SW 1271 (cell line): ENCODE measurements at places on chromosomes 1 and 21.

GRCh38 chr1:119651133-119651532, 3.1 kb upstream of the ZNF697 start:
- DNase-seq, result no peak

DNA sequence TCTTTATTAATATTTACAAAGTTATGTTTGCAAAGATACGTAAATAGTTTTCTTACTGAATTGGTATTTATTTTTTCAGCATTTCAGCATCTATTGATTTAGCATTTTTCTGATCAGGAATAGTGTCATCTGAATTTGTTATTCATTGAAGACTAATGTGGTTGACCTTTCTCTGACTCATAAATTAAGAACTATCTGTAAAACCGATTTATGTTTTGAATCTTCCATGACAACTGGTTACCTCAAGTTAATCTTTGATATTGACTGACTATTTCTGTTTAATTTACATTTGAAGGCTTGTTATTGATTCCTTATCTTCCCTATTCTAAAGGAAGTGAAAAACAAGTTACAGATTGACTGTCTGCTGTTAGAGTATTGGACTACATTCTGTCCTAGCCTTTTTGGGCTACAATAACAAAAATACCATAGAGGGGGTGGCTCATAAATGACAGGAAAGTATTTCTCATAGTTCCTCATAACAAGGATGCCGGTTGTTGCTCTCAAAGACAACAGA, 1131.4 kb downstream of the PLA2G4A start:
- no peak for DNase-seq

- DNase-seq, result no peak
These were observed 14.6 kb downstream of the MTX1 start for GRCh38 chr1:155223047-155223446.

GRCh38 chr1:3564921-3565831, 46.1 kb downstream of the MEGF6 start:
- DNase-seq, result no peak

- no peak for DNase-seq
These were observed 230.4 kb downstream of the PDE4B start for GRCh38 chr1:66022904-66023620.

DNA sequence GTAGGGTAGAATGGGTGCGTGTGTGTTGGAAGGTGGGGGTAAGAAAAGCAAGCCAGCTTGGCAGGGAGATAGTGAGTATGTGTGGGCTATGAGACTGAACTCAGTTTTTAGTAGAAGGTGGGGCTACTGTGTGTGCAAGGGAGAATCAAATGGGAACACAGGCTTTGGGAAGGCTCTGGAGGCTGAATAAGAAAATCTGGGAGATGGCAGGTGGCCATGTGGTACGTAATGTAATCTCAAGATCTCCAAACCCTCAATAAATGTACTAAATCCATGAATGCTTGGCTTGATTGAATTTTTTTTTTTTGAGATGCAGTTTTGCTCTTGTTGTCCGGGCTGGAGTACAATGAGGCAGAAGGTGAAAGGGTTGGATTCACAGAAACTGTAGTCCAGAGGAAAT, 3.5 kb upstream of the ZSCAN20 start:
- no peak for DNase-seq
